ENCODE measurements at places on chromosomes 11 and 22.

DNA sequence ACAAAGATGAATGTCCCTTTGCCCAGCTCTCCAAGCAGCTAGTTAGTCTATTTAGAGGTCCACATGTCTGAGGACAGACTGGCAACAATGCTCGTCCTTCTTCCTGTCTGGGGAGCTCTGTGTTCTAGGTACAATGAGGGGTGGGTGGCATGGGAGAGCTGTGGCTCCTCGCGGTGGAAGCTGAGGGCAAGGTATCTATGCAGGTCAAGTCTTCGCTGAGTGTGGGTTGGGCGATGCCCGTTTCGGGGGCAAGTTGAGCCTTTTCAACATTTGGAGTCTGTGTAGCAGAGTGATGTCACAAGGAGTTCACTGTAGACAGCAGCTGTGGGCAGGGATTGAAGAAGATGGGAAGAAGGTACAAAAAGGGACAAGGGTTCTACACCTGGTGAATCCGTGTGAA, 163.2 kb downstream of the FEZ1 start:
- H3K27me3 ChIP-seq, result no peaks in the 10 kb centered on the region
- DNase-seq, result no peak
- H3K4me1 ChIP-seq, result no peaks in the 10 kb centered on the region
- H3K27ac ChIP-seq, result no peak overlapping the region
- H3K4me3 ChIP-seq, result no peak overlapping the region

DNA sequence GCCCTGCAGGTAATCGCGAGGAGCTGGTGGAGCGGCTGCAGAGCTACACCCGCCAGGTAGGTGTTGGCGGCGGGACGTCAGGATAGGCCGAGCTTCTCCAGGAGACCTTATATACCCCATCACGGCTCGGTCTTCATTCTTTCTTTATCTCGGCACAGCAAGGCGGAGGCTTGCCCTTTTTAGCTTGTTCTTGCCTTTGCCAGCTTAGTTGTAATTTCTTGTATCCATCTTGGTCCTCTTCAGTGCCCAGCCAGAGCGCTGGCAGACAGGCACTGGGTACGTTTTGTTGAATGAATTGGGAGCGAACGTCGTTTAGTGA, 459 bp downstream of the SF3B2 start:
- DNase-seq, result no peak
- H3K27me3 ChIP-seq, result peaks cover 23% of the 10 kb centered on the region
- peak overlapping the region; percentile 92 for H3K27ac ChIP-seq
- peak overlapping the region; percentile 99 for H3K4me3 ChIP-seq

GRCh38 chr11:35632301-35632700, 14.0 kb downstream of the FJX1 start:
- no peaks in the 10 kb centered on the region for H3K4me1 ChIP-seq
- H3K4me3 ChIP-seq, result no peak overlapping the region
- no peaks in the 10 kb centered on the region for H3K36me3 ChIP-seq
- no peak overlapping the region for H3K27ac ChIP-seq

DNA sequence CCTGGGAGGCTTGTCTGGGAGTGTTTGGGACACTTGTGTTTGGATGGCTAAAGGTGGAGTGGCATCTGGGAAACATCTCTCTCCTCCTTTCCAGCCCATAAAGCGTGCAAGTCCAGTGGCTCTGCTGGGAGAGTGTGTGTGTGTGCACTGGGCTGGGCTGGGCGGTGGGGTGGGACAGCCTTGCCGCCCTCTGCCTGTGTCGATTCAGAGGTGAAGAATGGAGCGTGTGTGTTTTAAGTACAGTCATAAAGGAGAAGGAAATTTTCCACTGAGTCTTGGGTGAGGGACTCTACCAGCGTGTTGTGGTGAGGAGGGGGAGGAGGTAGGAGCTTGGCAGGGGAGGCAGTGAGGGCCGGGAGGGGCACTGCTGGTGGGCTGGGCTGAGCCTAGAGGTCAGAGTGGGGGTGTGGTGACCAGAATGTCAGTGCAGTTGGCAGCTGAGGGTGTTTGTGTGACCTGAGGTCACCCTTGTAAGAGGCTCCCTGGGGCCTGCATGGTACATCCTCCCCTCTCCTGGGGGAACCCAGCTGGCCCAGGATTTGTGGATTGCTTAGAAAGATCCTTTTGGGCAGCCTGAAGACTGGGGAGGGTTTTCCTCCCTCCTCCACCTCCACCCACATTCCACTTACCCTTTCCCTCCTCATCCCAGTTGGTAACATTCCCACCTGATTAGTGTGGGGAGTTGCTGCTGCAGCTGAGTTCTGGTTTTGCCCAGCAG, 1.7 kb downstream of the TIMP3 start:
- peak overlapping the region; percentile 93 for H3K27ac ChIP-seq
- no peak for DNase-seq
- peaks cover 11% of the 10 kb centered on the region for H3K36me3 ChIP-seq
- peaks cover 40% of the 10 kb centered on the region for H3K4me1 ChIP-seq

DNA sequence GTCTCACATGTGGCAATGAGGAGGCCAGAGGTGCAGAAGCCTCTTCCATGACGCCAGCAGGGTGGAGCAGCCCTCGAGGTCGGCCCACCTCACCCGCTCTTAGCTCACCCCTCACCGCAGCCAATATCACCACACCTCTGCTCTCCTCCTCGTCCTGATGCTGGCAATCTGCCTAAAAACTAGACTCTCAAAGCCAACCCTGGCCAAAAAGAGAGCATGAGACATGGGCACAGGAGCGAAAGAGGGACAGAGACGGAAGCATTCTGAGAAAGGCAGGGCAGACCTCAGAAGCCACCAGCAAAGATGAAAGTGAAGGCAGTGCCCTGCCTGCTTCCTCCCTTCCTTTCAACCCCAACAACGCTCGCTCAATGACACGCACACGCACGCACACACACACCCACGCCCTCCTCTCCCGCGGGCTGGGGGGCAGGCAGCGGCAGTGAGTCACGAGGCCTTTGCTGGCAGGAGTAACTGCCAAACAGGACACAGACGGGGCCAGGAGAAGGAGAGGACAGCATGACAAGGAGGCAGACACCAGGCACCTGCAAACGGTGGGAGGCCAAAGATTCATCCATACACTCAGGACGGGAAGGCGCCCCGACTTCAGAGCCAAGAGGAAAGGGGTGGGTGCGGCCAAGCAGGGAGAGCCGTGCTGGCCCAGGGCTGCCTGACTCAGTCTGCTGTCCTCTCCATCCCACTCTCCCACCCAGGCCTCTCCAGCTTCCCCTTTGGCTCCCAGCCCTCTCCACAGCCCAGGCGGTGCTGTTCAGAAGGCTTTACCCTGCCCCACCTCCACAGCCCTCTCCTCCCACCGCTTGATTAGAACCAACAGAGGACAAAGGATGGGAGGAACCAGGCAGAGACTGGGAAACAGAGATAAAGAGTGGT, 11.4 kb downstream of the IGSF9B start:
- H3K4me3 ChIP-seq, result peak overlapping the region; percentile 14
- DNase-seq, result no peak
- H3K27ac ChIP-seq, result no peak overlapping the region

DNA sequence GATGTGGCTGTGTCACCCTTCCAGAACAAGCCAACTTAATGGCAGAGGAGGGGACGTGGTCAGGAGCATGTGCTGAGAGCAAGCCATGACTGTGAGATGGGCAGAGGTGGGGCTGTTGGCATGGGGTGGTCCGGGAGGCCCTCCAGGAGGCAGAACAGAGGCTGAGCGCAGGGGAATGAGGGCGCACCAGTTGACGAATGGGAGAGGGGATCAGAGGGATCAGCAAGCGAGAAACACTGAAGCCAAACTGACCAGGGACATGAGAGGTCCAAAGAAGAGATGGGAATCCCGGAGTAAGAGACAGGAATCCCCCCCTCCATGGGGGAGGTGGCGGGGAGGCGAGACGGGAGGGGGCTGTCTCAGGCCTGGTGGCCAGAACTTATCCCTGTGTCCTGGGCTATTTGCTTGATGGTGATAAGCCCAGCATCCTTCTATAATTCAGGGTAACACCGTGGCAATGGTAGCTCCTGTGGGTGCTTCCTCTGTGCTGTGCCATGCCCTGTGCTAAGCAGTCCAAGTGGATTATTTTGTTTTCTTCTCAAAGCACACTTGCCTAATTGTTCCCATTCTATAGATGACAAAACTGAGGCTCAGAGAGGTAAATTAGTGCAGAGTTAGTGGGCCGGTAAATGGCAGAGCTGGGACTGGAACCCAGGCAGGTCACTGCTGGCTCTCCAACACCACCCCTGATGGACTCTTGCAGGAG, 83.4 kb upstream of the SHISAL1 start:
- no peak overlapping the region for H3K4me3 ChIP-seq
- no peaks in the 10 kb centered on the region for H3K36me3 ChIP-seq
- no peaks in the 10 kb centered on the region for H3K4me1 ChIP-seq
- no peak overlapping the region for H3K27ac ChIP-seq
- DNase-seq, result no peak

DNA sequence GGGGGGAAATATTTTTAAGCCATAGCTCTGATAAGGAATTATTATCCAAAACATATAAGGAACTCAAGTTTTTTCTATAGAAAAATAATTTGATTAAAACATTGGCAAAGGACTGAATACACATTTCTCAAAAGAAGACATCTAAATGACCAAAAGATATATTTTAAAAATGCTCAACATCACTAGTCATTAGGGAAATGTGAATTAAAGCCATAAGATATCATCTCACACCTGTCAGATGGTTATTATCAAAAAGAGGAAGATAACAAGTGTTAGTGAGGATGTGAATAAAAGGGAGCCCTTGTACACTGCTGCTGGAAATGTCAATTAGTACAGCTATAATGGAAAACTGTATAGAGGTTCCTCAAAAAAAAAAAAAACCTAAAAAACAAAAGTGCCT, 425.0 kb downstream of the DYNC2H1 start:
- H3K27ac ChIP-seq, result no peak overlapping the region
- no peak for DNase-seq
- H3K27me3 ChIP-seq, result no peaks in the 10 kb centered on the region
- no peaks in the 10 kb centered on the region for H3K4me1 ChIP-seq
- no peak overlapping the region for H3K4me3 ChIP-seq

DNA sequence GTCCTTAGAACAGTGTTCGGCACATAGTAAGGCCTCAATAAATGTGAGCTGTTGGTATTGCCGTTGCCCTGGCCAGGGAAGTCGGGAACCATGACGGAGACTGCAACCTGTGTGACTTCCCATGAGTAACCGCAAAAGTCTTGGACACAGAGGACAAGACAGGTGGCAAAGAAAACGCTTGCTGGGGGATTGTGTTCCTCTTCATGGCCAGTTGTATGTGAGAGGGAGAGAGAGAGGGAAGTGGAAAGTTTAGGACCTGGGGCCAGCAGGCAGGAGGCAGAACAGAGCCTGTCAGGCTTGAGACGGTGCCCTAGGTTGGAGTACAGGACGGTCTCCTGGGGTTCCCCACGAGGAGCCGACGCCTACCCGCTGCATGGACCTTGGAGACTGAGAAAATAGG, 90.2 kb downstream of the CEP164 start:
- no peaks in the 10 kb centered on the region for H3K4me1 ChIP-seq
- DNase-seq, result no peak
- no peak overlapping the region for H3K4me3 ChIP-seq
- H3K27me3 ChIP-seq, result peaks cover 8% of the 10 kb centered on the region
- peaks cover 3% of the 10 kb centered on the region for H3K36me3 ChIP-seq

DNA sequence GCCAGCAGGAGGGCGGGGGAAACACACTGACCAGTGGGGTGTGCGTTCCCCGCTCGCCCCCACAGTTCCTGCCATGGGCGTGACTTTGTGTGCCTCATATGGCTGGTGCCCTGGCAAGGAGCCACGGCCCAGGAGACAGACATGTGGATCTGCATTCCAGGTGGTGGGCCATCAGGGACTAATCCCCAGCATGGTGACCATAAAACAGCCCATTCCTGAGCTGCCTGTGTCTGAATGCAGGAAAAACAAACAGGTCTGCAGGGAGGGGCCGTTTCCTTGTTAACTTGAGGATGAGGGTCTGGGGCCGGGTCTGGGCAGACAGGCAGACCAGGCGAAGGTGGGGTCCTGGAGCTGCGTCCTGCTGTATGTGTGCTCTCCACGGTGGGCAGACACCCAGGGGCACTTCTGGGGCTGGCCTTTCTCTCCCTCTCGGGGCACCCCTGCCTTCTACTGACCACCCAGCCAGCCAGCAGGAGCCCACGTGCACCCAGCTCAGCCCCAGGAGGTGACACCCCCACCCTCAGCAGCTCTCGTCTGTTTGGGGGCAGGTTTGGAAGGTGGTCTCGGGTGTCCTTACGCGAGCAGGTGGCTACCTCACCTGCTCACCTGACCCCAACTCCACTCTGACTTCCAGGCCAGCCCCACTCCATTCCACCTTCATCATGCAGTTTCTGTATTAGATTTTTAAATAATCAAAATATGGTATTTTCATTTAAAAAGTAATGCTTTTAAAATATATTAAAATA, 120.3 kb downstream of the KCNQ1OT1 start:
- H3K4me1 ChIP-seq, result no peaks in the 10 kb centered on the region
- H3K27me3 ChIP-seq, result no peaks in the 10 kb centered on the region
- peak; percentile 36 for DNase-seq
- no peak overlapping the region for H3K27ac ChIP-seq
- no peak overlapping the region for H3K4me3 ChIP-seq

DNA sequence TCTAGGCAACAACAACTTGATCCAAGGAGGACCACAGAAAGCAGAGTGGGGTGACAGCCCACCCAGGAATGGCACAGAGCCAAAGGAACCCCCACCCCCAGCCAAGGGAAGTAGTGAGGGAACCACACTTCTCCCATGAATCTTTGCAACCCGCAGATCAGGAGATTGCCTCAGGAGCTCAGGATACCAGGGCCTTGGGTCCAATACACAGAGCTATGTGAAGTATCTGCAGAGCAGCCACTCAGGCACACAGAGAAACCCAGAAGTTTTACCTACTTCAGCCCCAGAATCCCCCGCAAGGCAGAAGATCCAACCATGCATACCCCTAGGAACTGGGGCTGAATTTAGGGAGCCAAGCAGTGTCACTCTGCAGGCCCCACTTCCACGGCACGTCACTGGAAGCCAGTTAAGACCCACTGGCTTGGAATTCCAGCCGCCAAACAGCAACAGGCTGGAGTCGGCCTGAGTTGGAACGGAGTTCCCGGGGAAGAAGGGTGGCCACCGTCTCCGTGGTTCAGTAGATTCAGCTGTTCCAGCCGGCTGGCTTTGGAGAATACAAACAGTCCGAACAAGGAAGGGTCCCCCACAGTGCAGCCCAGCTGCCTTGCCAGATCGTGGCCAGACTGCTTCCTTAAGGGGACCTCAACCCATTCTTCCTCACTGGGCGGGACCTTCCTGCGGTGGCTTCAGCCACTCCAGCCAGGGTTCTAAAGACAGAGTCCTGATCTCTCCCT, 174.1 kb downstream of the TTC28 start:
- H3K4me1 ChIP-seq, result no peaks in the 10 kb centered on the region
- no peaks in the 10 kb centered on the region for H3K27me3 ChIP-seq
- no peak overlapping the region for H3K4me3 ChIP-seq
- H3K36me3 ChIP-seq, result no peaks in the 10 kb centered on the region

DNA sequence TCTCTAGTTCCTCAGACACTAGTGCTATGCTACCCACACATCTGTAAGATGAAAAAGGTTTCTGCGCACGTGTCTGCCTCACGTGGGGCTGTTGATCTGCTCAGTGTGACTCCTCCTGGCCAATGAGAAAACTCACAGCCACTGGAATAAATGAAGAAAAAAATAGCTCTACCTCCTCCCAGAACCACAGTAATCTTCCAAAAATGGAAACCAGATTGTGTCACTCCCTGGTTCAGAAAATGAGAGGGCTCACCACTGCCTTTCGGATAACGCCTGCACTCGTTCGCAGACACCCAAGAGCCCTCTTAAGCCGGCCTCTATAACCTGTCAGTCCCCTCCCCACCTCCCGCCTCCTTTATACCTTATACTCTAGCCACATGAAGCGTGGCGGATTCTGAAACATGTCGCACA, 5.1 kb downstream of the APBB1 start:
- H3K27me3 ChIP-seq, result no peaks in the 10 kb centered on the region
- no peak overlapping the region for H3K4me3 ChIP-seq
- H3K4me1 ChIP-seq, result peaks cover 28% of the 10 kb centered on the region
- H3K27ac ChIP-seq, result no peak overlapping the region
- no peak for DNase-seq

- H3K4me1 ChIP-seq, result peaks cover 14% of the 10 kb centered on the region
- H3K27ac ChIP-seq, result peak overlapping the region; percentile 8
- H3K27me3 ChIP-seq, result peaks cover 3% of the 10 kb centered on the region
- H3K36me3 ChIP-seq, result no peaks in the 10 kb centered on the region
Measured at GRCh38 chr11:121721961-121722360, 269.2 kb upstream of the SORL1-AS1 start.

All from lower lobe of right lung (tissue), 2 donors.